Uterus (tissue), 4 donors: ENCODE measurements at places on chromosomes 13 and 19.

DNA sequence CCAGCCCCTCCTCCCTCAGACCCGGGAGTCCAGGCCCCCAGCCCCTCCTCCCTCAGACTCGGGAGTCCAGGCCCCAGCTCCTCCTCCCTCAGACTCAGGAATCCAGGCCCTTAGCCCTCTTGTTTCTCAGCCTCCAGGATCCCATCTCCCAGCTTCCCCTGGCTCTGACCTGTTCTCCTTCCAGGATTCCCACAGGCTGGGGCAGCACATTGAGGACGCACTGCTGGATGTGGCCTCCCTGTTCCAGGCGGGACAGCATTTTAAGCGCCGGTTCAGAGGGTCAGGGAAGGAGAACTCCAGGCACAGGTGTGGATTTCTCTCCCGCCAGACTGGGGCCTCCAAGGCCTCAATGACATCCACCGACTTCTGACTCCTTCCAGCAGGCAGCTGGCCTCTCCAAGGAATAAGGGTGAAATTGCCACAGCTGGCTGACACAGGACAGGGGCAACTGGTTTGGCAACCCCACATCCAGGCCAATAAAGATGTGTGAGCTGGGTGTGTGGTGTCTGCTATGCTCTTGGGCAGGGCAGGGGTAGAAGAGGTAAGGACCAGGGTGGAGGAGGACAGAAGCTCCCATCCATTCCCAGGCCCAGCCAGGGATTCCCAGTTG is 22.4 kb downstream of the CPT1C start:
- no peak for DNase-seq

- no peak for DNase-seq
These were observed 152.4 kb downstream of the LMO7 start for GRCh38 chr13:75788481-75788981.

- DNase-seq, result no peak
These were observed 16.7 kb downstream of the FAM216B start for GRCh38 chr13:42798118-42798517.

DNA sequence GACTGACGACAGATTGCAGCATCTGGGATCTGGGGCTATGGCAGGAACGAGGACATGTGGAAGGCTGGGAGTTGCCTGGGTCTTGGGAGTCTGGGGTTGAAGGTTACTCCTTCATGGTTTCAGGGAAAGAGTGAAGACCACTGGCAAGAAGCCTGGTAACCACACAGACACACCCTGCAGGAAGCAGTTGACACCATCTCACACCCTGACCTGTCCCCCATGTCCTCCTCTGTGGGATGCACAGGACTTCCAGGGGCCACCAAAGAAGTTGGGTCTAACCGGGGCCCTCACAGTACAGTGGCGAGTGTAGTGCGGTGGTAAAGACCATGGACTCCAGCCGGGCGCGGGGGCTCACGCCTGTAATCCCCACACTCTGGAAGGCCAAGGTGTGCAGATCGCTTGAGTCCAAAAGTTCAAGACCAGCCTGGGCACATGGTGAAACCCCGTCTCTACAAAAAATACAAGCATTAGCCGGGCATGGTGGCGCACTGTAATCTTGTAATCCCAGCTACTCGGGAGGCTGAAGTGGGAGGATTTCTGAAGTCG is 10.6 kb upstream of the FFAR2 start:
- no peak for DNase-seq

DNA sequence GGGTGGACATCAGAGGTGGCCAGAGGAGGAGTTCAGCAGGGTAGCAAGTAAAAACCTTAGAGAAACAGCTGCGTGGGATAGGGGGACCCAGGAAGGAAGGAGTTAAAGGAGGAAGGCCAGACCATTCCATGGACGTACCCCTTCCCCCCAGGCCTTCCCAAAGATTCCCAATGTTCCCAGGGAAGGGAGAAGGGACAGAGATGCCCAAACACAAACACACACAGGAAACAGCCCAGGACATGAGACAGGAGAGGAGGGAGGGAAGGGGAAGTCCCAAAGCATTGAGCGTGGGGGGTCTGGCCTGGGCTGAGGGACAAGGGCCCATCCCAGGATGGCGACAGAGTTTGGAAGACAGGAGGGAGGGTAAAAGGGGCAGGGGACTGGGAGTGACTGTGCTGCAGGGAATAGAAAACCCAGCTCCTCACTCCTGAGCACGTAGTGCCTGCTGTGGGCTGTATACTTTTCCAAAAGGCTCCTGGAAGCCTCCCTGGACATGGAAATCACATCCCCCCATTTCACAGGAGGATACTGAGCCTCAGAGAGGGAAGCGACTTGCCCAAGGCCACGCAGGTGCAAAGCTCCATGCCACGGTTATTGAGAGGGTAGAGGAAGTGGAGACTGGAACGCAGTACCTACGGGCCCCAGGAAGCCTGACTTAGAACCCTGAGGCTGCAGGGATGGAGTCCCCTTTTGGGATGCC is 1.1 kb downstream of the SYDE1 start:
- DNase-seq, result no peak
